ENCODE measurements at places on chromosomes 6 and 20. TPM values are rescaled to one million over a fixed set of nuclear protein-coding genes. Genes with fewer than 3 reads are reported as not detected.

- no peak for DNase-seq
These were observed 179.2 kb downstream of the PREX1 start for GRCh38 chr20:48648482-48649051.

GRCh38 chr20:41080866-41081265 is 52.2 kb downstream of the TOP1 start:
- no peak for DNase-seq

- no peak for DNase-seq
These were observed 210.8 kb downstream of the ARHGAP18 start for GRCh38 chr6:129498950-129499842.

Gene TGM2
- 3.8 TPM for total RNA-seq

Gene PGBD1
- 0.79 TPM for total RNA-seq

Data from pancreas (tissue), 10 donors.